ENCODE measurements at places on chromosomes 11 and 22.

- DNase-seq = no peak
These were observed 443.9 kb downstream of the BUD13 start for GRCh38 chr11:116328851-116329250.

DNA sequence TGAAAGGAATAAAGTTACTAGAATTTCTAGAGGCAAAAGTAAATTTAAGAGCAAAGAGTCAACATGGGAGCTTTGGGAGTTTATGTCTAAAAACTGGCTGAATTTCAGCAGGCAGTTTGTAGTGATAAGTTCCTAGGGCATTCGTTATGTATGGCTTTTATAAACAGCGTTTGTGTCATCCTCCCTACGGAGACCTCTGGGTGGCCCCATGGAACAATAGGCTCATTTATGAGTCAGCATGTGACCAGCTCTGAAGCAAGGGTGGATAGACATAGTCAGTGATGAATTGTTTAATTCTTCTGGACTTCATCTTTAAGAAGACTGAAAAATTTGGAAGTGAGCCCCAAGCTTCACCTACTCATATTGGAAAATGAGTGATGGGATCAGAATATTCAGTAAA lies 37.1 kb downstream of the SVIP start:
- DNase-seq = peak; percentile 29

DNA sequence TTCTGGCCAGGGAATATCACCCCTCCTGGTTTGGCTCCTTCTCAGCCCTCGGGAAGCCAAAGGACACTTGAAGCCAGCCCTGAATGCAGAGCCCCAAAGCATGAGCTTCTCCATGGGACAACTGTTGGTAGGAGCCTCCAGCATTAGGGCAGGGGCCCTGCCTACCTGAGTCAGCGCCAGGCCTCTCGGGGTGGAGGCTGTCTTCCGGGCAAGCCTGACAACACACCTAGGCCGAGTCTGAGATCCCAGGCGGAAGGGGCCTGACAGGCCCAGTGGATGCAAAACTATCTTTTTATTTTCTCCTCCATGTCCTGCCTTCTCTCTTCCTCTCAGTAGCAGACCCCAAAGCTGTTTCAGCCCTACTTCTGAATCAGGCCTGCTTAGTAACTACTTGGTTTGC lies 27.6 kb downstream of the RCOR2 start:
- no peak for DNase-seq

DNA sequence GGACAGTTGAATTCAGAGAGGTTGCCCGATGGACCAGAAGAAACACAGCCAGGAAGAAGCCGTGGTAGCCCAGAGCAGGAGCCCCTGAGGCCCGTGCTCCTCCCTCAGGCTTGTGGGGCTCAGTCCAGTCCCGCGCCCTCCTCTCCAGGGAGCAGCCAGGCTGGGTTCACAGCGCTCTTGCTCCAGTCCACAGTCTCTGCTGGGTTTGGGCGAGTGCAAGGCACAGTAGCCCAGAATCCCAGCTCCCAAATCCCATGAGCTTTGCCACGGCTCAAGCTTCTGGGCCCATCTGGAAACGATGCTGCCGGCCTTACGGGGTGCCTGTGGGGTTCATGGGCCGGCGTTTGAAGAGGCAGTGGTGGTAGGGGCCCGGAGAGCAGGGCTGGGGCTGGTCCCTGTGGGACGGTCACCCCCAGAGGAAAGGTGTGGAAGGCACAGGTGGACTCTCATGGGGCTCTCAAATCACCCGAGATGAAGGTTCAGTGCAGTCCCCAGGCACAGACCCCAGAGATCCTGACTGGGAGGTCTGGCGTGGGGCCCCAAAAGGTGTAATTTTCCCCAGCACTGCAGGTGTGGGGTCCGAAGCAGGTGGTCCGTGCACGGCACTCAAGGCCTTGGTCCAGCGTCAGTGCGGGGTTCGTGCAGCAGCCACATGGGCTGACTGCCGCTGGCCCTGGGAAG lies 30.6 kb upstream of the ATXN10 start:
- DNase-seq = no peak

GRCh38 chr22:19776433-19777031 lies 16.0 kb downstream of the TBX1 start:
- DNase-seq = no peak

DNA sequence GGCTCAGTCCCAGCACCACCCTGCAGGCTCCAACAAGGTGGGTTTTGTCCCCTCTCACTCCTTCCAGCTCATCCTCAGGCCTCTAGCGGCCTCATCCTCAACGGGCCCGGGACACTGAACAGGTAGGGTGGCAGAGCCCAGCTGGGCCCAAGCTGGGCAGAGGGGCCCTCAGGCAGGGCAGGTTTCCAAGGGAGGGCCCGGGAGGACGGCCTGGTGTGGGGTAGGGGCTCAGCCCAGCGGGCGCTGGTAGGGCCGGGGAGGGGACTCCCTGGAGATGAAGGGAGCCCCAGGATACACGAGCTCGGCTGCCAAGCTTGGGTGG lies 2.5 kb upstream of the IFITM10 start:
- no peak for DNase-seq

DNA sequence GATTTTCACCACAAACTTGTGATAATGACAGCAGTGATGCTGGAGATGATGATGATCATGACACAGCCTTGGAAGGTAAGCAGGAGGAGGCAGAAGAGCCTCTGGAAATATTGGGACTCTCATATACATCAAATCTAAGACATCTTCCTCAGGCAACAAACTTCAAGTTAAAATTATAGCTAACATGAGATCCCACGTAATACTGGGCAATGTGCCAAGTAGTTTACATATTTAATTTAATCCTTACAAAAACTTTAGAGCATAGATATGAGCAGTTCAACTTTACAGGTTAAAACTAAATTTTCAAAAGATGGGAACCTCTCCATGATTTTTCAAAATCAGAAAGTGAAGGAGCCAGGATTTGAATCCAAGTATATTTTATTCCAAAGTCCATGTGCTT lies 19.0 kb downstream of the OR52B2 start:
- no peak for DNase-seq

DNA sequence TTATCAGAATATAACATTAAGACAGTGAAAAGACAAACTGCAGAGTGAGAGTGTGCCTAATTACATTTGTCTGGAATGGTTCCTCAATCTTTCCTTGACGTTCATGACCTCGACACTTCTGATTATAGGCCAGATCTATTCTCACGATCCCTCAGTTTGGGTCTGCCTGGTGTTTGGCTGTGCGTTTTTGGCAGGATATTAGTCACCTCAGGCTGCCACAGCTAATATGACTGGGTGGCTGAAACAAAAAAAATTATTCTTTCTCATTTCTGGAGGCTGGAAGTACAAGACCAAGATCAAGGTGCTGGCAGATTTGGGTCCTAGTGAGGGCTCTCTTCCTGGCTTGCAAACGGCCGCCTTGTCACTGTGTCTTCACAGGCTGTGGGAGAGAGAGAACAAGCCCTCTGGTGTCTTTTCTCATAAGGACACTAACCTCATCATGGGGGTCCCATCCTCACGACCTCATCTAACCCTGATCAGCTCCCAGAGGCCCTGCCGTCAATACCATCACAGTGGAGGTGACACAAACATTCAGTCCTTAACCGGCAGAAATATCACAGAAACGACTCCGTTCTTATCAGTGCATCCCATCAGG lies 23.2 kb downstream of the IFITM10 start:
- no peak for DNase-seq

DNA sequence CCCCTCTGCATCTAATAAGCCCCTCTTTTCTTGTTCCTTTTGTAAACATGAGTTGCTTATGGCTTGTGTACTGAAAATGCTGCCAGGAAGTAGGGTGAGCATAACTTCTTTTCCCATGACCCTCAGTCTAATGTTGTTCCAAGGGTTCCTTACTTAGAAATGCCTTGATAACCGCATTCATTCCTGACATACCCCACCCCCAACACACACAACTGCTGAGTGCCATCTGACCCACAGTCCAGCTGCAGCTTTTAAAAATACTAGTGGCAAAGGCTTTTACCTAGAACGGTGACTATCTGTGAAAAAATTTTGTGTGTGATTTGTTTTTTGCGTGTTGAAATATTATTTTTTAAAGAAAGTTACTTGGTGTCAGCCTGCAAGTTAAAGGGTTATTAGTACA lies 52.6 kb downstream of the ARHGAP42 start:
- DNase-seq = peak; percentile 94

GRCh38 chr22:27309697-27310096 lies 491.9 kb downstream of the MN1 start:
- no peak for DNase-seq

- no peak for DNase-seq
These were observed 189.3 kb downstream of the FAT3 start for GRCh38 chr11:92413757-92414513.

- no peak for DNase-seq
These were observed 17.1 kb upstream of the EFCAB6 start for GRCh38 chr22:43828998-43829782.
